ENCODE measurements at places on chromosomes 6 and 20. TPM values are rescaled to one million over a fixed set of nuclear protein-coding genes. Genes with fewer than 3 reads are reported as not detected.

The RUNX2 gene
- not detected for total RNA-seq

The CRIP3 gene
- total RNA-seq: not detected

The TNFRSF21 gene
- total RNA-seq: 19.8 TPM

The KIAA1755 gene
- total RNA-seq: 2.4 TPM

The LIN28B gene
- not detected for total RNA-seq

The SPO11 gene
- not detected for total RNA-seq

The PAK5 gene
- not detected for total RNA-seq

The TRIM10 gene
- not detected for total RNA-seq

Measured in endothelial cell of coronary artery (primary cell).